GM03348 (cell line): ENCODE measurements at places on chromosomes 5 and 9.

- no peak for DNase-seq
Measured at GRCh38 chr5:104998169-104998568, 1435.6 kb upstream of the NUDT12 start.

DNA sequence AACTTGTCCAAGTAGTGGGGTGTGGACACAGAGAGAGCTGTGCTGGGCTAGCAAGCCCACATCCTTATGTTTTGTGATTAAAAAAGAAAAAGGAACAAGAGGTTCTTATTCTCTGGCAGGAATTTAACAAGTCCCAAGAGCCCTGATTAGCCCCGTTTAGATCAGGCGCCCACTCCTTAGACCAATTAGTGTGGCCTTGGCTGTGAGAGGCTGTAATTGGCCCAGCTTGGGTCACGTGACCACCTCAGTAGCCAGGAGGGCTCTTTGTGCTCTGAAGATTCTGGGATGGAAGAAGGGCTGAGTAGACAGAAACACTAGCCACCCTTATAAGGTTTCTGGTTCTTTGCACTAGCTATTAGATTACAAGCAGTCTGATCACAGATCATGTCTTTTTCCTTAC, 31.1 kb downstream of the GCNT4 start:
- no peak for DNase-seq

DNA sequence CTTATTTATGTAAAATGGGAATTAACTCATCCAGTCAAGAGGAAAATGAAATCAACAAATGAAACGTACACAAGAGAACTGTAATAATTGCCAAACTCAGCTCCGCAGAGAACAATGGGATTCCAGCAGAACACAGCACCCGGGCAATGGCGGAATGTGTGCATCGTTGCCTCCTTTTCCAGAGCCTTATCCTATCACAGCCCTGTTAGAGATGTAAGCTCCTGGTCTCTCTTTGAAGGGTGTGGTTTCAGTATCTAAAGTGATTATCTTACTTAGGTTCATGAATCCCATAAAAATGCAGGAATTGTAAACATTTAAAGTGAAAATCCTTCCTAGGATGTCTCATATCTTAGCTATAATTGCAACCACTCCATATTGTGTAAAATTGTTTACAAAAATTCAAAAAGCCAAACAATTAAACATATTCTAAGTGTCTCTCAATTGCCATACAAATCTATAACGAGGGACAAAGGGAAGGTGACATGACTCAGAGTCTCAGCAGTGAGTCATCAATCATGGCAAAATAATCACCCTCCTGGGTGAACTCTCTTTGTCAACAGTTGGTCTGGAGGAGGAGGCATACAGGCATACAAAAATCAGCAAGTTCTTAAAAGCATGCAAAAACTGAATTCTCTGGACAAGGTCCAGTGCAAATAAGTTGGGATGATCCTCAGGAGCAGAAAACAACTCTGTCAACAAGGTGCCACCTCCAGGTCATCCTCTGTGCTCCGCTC, 22.6 kb downstream of the SEMA5A start:
- DNase-seq = peak; percentile 26

- DNase-seq = peak; percentile 54
Measured at GRCh38 chr9:127204771-127205470, 59.7 kb upstream of the GARNL3 start.

GRCh38 chr5:131968396-131968954, 23.0 kb upstream of the MEIKIN start:
- peak; percentile 27 for DNase-seq

DNA sequence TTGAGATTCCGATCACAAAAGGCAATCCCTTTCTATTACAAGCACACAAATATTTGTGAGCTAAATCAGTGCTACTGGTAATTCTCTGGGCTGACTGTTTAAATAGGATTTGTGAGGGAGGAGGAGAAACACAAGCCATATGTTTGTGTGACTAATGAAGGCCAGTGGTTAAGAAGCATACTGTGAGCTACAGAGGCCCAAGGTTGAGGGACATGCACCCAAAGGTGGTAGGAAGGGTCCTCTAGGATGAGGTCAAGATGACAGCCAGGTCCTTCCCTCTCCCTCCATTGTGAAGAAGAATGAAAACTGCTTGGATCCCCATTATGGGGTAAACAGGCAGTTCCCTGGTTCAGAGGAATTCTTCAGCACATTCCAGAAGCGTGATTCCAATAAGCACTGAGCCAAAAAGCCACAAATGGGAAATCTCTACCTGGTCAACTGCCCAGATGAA, 83.9 kb downstream of the SPOCK1 start:
- DNase-seq = peak; percentile 68

- DNase-seq = peak; percentile 15
Measured at GRCh38 chr5:159218595-159219023, 9.3 kb upstream of the RNF145 start.

DNA sequence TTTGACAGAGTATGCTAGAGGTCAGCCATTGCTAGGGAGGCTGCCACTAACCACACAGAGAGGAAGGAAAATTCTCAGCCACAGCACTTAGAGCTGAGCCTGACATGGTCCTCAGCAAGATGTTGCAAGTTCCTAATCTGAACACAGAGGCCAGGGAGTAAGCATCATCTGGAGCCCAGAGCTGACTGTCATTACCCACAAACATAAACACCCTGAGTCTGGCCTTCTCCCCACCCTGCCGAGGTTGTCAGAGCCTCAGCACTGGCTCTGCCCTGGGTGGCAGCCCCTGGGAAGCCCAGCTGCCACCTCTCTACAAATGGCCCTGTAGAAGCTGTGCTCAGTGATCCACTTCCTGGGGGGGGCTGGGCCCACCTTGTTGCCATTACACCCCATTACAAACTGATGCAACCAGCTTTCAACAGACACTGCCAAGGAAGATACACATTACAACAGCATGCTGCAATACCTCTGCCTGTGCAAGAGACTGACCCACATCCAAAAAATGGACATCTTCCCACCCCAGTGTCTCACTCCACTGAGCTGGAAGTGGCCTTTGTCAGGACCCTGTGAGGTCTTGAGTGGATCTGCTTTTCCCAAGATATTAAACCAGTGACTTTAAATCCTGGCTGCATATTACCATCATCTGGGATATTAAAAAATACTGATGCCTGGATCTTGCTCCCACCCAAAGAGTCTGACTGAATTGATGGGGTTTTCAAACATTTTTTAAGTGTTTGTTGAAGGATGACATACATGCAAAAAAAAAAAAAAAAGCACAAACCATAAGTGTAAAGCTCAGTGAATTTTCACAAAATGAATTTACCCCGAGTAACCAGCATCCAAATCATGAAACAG, 33.0 kb downstream of the IRF1 start:
- peak; percentile 82 for DNase-seq

DNA sequence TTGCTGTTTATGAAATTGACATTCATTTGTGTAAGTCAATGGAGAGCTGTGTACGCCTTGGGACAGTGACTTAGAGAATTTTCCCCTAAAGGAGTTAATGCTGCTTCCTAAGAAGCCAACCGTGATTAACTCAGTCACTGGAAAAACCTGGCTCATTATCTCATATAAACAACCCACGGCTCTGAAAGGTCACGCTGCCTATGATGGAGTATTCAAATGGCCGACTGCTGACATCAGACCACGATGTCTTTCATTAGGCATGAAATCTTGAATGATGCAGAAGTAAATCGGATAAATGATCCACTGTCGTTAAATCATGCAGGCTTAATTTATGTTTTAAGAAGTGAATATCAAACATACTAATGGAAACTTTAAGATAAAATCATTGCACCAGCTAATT, 603.7 kb downstream of the RAB3C start:
- DNase-seq = no peak

DNA sequence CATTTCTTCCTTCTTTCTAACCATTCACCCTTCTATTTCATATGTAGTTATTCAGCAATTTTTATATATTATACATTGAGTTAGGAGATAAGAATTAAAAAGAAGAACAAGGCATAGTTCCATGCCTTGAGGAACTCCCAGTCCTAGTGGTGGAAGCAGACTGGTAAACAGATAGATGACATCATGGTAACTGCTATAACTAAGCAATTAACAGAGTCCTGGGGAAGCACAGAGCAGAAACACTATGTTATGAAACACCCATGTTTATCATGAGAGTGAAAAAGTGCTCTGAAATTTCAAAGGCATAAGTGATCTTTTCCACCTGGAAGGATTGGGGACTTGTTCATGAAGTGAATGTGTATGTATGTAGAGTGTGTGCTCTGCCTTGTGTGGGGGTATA, 14.6 kb downstream of the PAPPA start:
- DNase-seq = no peak

- peak; percentile 77 for DNase-seq
Measured at GRCh38 chr5:146965761-146966659, 87.5 kb upstream of the PPP2R2B start.

DNA sequence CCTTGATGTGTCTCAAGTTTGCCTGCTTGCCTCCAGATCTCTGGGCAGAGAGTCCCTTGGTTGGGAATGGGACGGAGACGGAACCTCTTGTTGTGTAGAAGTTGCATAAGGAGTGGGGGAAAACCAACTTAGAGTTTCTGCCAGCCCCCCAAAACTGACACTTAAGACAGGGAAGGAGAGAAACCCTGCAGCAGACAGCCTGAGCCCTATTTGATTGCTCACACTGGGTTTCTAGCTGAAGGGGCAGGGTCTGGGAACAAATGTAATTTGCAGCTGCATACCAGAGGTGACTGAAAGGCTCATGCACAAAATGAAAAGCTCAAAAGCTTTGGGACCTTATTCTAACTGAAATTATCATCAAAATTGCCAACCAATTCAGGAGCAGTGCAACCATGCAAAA, 254.5 kb downstream of the RASEF start:
- no peak for DNase-seq

- no peak for DNase-seq
Measured at GRCh38 chr9:128877852-128878251, 3.9 kb downstream of the KYAT1 start.

GRCh38 chr9:113205861-113206260, 15.2 kb downstream of the FKBP15 start:
- DNase-seq = no peak

GRCh38 chr5:93120771-93121170, 460.2 kb downstream of the NR2F1-AS1 start:
- no peak for DNase-seq

GRCh38 chr9:129208207-129209032, 30.4 kb upstream of the IER5L start:
- DNase-seq = no peak

DNA sequence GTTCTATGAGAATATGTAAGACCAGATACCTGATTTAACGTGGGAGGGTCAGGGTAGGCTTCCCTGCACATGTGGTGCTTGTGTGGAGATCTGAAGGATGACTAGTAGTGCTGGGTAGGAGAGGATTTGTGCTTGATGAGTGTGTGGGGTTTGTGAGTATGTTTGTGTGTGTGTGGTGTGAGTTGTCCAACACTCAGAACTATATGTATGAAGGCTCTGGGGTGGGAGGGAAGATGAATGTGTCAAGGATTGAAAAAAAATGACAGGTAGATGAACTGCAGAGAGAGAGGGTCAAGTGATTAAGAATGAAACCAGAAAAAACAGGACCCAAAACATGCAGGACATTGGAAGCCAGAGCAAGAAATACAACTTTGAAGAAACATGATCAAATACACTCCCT, 154.6 kb upstream of the NR3C1 start:
- no peak for DNase-seq

DNA sequence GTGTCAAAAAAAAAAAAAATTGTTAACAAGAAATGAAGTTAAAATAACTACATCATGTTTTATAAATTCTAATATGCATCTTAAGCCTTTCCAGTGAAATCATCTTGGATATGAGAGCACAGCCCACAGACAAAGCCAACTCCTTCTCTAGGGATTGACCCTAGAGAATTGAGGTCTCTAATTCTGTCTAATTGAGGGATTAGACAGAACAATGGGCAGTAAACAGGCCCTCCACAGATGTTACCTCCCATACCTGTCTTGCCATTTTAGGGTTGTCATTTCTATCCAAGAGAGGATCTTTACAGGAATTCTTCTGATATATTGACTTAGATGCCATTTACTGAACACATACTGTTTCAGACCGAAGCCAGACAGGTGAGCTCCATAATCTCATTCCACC, 42.3 kb downstream of the NSG2 start:
- no peak for DNase-seq

DNA sequence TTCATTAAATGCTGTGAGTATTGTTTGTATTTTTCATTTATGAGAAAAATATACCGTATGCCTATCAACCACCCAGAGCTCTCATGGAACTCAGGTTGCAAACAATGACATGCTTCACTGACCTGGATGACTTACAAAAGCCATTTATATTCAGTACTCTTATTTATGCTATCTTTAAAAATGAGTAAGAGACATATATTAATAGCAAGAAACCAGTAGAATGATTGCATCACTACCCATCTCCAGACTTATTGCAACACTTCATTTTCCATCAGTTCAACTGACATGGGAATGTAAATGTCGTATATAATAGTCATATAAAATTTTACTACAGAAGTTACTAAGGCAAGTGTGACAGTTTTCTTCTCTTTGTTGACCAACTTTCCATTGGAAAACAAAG, 69.1 kb downstream of the OTP start:
- no peak for DNase-seq

GRCh38 chr9:9846557-9846956, 766.2 kb downstream of the PTPRD start:
- DNase-seq = no peak

DNA sequence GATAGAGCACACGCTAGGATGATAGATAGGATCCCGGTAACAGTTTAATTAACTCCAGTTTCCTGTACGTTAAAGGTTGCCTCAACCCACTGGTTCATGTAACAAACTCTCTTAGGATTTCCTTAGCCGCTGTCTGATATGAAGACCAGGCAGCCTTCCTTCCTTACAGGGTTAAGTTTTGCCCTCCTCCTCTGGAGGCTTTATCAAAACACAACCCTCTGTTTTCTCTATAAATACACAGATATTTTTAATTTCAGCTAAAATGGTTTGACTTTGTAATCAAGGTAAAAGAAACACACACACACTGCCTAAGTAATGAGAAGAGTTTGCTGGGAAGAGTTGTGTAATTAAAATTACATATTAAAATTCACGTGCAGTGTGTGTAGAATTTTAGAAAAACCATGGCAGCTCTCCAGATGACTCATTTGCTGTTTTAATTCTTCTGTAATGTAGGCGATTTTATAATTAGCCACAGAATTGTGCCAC, 369.8 kb downstream of the CSNK1G3 start:
- peak; percentile 13 for DNase-seq

DNA sequence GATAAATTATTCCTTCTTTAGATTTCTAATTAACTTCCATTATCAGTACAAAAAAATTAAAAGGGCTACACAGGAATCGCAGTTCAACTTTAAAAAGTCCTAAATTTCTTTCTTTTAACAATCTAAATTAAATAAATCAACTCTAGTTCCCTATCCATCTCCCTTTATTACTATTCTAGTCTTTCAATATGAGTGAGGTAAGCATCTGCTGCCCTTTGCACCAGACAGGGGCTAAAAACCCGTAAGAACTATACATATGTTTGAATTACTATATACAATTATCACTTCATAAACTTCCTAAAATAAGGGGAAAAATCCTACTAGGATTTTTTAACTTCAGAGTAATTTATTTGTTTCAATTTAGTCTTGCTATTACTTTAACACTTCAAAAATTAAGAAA, 145.6 kb downstream of the SSBP2 start:
- DNase-seq = no peak
